ENCODE measurements at places on chromosomes 1 and 21.

DNA sequence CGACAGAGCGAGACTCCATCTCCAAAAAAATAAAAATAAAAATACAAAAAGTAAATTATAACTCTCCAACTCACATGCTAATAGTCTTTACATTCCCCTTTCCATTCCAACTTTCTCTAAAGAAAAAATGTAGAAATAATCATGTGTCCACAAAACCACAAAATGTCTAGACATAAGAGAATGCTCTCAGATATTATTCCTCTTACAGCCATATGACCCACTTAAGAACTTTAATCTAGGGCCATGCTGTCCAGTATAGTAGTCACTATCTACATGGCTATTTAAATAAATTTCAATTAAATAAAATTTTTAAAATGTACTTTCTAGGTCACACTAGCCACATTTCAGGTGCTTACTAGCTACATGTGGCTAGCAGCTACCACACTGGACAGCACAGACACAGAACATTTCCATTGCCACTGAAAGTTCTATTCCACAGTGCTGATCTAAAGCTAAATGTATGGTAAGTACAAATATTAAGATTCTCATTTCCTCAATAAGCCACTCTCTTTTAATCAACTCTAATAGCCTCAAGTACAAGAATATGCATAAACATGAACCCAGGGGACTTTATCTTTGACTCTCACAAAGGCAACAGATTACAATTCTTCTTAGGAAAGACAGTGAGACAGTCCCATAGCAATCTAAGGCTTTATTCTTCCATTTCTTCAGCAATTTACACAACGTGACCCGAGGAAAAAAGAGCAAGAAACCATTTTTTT, 138.6 kb downstream of the RERE start:
- no peak for DNase-seq

DNA sequence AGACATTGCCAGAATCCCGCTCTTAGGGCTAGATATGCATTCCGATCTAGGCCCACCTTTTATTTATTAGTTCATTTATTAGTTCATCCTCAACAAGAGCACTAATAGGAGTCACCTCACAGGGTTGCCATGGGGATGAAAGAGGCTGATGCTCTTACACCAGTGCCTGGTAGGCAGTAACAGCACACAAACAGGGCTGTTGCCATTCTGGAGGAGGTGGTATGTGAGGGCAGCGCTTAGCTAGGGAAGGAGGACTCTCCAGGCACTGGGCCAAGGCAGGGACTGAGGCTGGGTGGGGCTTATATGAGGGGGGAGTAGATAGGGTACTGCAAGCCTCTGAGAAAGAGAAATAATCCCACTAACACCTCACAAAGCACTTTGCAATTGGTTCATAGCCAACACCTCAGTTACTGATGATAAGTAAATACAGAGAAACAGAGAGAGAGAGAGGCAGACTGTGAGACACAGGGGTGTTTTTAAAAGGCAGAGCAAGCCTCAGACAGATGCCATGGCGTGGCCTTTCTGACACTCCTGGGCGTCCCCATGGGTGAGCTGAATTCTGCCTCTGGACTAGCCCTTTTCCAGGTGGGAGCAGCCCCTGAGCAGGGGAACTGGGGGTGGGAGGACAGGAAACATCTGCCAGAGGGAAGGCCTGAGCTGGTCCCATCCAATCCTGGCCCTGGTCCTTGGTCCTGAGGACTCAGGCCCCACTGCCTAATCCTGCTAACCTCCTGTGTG, 5.9 kb downstream of the FCGR2A start:
- DNase-seq: no peak

GRCh38 chr1:166544561-166544960, 294.7 kb upstream of the POGK start:
- no peak for DNase-seq

- DNase-seq: no peak
Observed at GRCh38 chr1:100039591-100039990, 69.8 kb downstream of the SLC35A3 start.

DNA sequence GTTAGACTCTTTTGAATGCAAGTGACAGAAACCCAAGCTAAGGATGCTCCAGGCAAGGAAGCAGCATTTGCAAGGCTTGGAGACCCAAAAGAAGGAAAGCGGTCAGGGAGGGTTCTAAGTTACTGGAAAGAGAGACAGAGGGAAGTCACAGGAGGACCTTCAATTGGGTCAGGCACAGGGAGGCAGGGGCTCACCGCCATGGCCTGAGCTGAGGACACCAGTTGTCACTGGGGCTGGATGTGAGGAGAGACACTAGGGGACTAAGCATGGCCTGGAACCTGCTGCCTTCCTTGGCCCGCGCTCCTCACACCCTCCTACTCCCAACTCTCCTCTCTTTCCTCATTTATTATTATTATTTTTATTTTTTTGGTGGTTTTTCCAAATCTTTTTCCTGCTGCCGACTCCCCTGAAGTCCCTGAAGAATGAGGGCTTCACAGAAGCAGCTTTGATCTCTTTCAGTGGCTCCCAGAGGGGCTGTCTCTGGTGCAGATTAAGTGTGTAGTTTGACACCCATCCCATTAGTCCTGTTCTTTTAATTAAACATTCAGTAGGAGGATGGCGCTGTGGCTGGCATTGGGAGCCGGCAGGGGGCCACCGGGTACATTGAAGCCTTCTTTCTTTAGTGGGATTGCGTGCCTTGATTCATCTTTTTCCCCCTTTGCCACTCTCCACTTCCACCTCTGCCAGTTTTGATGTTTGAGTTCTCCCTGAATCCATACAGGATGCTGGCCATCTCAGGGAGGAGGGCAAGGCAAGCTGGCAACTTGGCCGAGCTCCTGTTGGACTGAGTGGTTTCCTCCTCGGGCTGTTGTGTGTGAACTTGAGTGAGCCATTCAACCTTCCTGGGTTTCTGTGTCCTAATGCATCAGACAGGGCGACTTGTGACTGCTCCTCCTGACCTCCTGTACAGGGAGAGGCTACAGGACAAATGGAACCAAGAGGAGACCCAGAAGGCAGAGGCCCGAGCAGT, 59.3 kb downstream of the MDM4 start:
- no peak for DNase-seq

- DNase-seq: no peak
Observed at GRCh38 chr21:16076465-16076864, 346.7 kb downstream of the USP25 start.

- DNase-seq: no peak
Observed at GRCh38 chr1:225877580-225877979, 4.6 kb downstream of the TMEM63A start.

- no peak for DNase-seq
Observed at GRCh38 chr21:43778469-43779335, 2.6 kb upstream of the CSTB start.

DNA sequence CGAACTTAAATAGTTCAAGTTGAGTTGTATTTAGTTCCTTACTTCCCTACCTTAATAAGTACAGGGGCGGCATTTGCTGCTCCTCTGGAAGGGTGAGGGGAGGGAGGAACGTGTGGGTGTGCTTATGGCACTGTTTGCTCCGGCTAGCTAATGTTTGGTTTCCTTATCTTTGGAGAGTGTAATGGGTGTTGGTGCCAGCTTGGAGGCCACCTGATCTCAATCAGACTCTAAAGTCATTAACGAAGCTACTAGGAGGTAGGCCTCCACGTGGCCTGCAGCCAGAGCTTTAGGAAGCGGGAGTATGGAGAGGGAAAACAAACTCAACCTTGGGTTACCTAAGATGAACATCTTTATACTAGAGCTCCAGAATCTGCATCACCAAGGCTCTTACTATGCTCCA, 43.0 kb upstream of the RAP1A start:
- DNase-seq: no peak

DNA sequence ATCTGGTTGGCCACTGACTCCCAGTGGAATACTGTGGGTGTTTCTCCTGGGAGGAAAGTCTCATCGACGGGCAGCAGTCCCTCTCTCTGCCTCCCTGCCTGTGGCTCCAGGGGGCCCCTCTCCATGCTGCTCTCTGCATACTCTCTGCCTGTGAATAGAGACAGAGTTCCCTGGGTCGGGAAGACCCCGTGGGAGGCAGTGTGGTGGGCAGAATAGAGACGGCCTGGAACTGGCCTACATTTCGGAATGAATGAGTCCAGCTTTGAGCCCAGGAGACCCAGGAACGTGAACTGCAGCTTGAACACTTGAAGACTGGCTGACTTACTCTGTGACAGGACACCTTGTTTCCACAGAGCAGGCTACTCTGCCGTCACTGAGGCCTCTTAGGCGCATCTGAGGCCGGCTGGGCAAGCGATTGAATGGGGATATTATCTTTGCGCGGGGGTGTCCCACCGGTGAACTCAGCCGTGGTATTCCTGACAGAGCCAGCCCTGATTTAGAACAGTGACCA, 64.0 kb downstream of the KIF21B start:
- no peak for DNase-seq

DNA sequence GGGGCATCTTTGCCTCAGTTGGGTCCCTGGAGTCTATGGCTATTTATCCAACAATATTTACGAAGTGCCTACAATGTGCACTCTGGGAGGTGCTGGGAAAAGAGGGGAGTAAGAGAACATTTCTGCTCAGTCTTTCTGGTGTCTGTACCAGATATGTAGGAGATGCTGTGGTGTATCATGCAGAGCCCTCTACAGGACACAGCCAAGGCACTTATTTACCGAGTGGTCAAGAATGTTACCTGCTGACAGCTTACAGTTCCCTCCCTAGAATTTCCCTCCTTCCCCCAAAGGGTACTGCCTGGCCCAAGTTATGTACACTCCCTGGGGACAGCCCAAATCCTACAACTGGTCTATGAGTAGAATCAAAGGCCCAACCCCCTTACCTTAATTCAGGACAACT, 177.7 kb downstream of the C1orf94 start:
- no peak for DNase-seq

GRCh38 chr21:45574081-45574501, 31.9 kb upstream of the SLC19A1 start:
- no peak for DNase-seq

DNA sequence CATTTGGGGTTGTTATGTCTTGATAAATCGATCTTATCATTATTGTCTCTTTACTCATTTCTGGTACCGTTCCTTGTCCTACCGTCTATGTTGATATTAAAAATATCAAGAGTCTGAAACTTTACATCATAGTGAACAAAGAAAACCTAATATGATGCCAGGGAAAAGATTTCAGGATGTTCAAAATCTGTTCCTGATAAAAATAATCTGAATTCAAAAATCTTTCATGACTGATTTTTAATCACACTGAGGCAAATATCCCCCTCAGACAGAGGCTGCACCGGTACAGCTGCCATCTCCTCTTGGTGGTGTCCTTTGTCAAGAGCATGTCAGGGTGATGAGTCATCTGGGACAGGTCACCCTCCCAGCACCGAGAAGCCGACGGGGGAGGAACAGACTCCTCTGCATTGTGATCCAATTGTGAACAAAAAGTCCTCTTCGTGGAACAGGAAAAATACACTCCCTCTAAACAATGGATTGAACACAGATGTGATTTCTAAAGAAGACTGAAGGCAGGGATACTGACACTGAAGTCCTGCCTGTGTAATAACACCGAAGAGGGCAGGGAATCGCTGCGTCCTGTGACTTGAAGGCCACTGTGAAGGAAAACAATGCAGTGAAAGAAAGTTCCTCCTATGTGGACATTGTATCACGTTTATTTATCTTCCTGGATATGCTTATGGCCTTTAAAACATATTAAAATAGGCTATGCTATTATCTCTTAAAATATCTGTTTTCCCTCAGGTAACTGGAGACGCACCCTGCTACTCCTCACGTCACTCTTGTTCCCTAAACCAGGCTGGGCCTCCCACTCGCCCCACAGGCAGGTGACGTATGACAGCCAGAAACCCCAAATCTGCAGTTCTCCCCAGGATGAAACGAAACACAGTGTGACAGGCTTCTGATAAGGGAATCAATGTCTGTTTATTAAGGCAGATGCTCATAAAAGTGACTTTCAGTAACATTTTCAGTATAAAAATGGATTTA, 4.3 kb upstream of the SPATC1L start:
- no peak for DNase-seq

DNA sequence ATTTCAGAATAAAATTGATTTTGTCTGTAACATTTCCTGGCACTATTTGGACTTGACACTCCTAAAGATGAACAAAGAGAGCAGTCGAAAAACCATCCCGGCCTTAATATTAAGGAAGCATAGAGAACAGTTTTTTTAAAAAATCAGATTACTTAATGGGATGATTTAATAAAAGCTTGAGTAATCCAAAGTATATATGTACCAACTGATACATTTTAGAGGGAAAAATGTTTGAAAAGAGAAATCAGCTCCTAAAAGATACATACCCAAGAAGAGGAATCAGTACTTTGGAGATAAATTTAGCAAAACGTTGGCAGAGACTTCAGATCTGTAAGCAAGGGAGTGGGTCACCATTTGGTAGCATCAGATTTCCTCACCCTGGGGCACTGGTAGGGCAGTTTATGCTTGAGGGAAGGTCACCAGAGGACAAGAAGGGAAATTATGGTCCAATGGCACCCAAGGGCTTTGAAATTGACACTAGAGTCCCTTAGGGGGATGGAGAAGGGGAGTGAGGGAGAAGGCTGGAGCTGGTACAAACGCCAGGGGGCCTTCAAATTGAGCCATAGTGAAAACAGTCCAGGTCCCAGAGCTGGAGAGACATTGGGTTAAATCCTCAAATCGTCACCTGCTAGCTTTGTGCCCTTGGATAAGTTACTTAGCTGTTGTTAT, 5.9 kb downstream of the SLAMF7 start:
- DNase-seq: no peak

- DNase-seq: no peak
Observed at GRCh38 chr1:245546875-245547274, 392.1 kb downstream of the KIF26B start.

- no peak for DNase-seq
Observed at GRCh38 chr21:33330726-33331125, 6.0 kb downstream of the IFNAR1 start.

DNA sequence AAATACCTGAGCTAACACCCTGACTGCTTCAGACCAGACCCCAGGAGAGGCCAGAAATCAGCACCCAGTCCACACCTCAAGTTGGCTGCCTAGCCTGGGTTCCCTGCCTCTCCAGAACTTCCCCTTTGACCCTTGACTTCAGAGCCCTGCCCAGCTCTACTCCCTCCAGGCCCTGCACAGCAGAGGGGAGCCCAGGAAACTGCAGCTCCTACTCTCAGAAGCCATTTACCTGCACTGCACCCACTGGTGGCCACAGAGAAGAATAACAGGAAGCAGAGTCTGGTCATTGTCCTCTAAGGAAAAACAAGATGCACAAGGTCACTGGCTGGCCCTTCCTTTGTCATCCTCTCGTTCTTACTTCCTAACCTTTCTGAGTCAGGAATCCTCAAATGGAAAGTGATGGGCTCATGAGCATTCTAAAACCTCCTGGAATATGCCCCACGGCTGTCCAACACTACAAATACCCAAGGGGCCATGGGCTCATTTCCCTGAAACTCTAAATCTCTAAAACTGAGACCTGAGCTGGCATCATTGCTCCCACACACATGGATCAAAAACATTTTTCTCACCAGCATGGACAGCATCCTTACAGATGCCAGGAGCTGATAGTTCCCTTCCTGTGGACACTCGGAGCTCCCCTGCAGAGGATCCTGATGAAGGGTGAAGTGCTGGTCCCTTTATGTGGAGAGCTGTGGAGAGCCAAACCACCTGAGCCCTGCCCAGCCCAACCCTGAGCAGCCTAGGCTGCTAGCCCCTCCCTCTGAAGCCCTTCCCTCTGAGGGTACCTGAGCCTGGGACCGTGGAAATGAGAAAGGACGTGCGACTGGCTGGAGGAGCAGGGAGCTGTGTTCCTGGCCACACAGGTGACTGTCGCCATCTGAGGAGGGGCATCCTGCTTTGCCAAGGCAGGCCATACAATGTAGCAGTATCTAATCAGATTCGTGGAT, at the start of gene ITLN2:
ITLN2 (minus strand) TSS at position 652 of the 947 bp plus-strand sequence; CDS start at position 584, 68 bp downstream.
- no peak for DNase-seq

GRCh38 chr1:207059881-207060280, 6.8 kb downstream of the PFKFB2 start:
- DNase-seq: no peak

Data from right renal cortex interstitium (tissue), 3 donors.